Left lobe of liver (tissue), 2 donors: ENCODE measurements at places on chromosomes 11 and 22. TPM values are rescaled to one million over a fixed set of nuclear protein-coding genes. Genes with fewer than 3 reads are reported as not detected.

- no peak for DNase-seq
Observed at GRCh38 chr11:44275961-44276550, 33.9 kb downstream of the ALX4 start.

- DNase-seq = no peak
Observed at GRCh38 chr11:665704-666281, 28.7 kb downstream of the DRD4 start.

- DNase-seq = peak; percentile 42
Observed at GRCh38 chr11:2096919-2097301, 42.3 kb downstream of the IGF2 start.

GRCh38 chr11:77106321-77106720 is 3.7 kb downstream of the OMP start:
- DNase-seq = no peak

- DNase-seq = no peak
Observed at GRCh38 chr11:65640483-65641296, 2.8 kb downstream of the SIPA1 start.

GRCh38 chr11:45879803-45880686 is 5.4 kb upstream of the MAPK8IP1 start:
- DNase-seq = no peak

MYBPC3 gene
- 0.08 TPM for total RNA-seq

CBX7 gene
- total RNA-seq = 15.7 TPM

FAM83F gene
- 6.6 TPM for total RNA-seq

NCR3LG1 gene
- total RNA-seq = 0.35 TPM

SHANK3 gene
- 22.8 TPM for total RNA-seq

B3GAT1 gene
- total RNA-seq = 5.4 TPM

GGT5 gene
- 11.5 TPM for total RNA-seq

DRD2 gene
- total RNA-seq = not detected

SYCE3 gene
- total RNA-seq = 0.45 TPM
